NCI-H226 (cell line): ENCODE measurements at places on chromosomes 16 and 17.

GRCh38 chr17:49920030-49920769, 48.8 kb upstream of the DLX4 start:
- no peak for DNase-seq

GRCh38 chr16:56669005-56669839, at the start of gene MT1H:
TSS of gene MT1H (plus strand) at chr16:56669814. CDS start at chr16:56669885, 71 bp downstream.
- no peak for DNase-seq

DNA sequence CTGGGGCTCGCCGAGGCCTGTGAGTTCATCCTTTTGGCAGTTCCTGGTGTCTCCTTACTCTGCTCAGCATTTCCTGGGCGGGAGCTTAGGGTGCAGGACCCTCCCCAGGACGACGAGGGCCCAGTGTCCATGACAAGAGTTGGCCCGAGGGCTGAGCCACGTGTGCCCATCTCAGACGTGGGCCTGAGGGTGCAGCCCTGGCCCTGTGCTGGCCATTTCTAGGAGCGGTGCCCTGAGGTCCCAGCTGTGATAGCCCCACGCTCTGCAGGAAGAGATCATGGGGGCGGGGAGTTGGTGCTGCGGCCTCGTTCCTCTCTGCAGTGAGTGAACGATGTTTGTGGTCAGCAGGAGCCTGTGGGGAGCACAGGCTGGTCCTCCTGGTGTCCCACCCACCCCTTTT, 6.0 kb upstream of the MC1R start:
- DNase-seq: no peak

DNA sequence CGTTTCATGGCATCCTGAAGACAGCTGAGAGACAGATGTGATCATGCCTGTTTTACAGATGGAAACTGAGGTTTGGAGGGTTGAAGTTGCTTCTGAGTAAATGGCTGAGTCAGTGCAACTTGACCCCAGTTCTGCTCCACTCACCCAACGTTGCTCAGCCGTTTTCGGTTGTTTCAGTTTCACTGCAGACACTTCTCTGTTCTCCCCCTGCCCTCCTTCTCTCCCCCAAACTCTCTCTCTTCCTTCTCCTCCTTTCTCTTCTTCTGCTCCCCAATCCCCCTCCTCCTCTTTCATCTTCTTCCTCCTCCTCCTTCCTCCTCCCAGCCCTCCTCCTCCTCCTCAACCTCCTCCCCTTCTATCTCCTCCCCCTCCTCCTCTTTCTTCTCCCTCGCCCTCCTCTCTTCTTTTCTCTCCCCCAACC, 9.4 kb upstream of the CEP20 start:
- DNase-seq: no peak

- no peak for DNase-seq
Observed at GRCh38 chr17:83032781-83033180, 46.6 kb upstream of the METRNL start.

DNA sequence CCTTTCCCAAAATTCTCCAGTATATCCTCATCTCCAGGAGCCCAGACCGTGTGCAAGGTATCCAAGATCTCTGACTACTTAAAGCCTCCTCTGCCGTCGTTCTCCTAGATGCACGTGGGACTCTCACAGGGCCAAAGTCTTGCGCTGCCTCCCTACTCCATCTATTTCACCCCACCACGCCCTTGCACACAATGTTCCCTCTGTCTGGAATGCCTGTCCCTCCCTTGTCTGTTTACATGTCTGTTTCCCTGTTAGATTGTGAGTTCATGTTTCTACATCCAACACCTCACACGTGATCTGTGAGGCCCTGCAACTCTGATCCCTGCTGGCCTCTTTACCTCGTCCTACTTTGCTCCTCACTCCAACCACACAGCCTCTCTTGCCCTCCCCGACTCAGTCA, 4.9 kb upstream of the FZD2 start:
- no peak for DNase-seq

DNA sequence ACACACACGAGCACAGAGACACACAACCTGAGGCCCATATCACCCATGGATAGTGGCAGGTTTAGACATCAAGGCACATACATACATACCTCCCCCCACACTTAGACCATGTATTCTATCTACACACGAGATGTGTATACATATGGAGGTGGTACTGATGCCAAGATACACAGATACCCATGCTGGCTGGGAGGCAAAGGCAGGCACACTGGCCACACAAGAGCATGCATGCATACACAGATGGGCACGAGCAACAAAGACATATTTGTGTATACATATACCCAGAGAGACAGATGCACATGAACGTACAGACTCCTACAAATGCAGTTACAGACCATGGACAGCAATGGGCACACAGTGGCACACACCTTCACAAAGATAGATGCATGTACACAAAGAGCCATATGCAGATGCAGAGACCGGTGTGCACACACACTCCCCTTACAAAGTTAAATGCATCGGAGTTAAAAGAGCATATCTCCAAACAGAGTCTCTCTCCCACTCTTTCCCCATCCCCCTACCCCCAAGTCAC, 2.0 kb upstream of the C17orf113 start:
- DNase-seq: no peak

DNA sequence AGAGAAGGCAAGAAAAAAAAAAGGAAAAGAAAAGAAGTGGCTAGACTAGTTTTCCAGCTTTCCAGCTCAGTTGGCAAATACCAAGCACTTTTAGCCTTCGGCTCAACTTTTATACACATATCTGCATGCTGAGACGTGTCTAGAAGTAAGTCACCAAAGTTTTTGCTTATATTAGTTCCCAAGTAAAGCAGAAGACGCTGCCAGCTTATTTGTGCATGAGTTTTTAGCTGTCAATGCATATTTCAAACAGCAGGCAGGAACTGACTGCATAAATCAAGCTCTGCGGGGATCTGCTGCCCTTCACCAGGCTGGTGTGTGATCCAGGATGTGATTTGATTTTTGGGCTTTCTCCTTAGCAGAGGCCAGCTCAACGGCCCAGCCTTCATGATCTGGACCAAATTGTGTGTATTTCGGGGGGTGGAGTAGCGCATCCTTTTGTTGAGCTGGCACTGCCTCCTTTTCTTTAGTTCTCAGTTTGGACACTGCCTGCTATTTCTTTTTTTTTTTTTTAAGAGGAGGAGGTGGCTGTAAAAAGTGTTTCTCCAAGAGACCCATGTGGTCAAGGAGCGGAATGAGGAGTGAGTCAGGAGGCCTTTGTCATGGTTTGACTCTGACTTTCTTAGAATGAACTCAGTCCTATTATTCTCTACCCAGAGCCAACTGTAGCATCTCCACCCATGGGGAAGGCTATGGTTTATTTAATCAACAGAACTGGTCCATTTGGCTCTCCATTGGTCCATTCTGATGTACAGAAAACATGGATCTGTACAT, 162.6 kb upstream of the XYLT1 start:
- no peak for DNase-seq

GRCh38 chr17:975371-975915, 4.1 kb downstream of the NXN start:
- DNase-seq: no peak

DNA sequence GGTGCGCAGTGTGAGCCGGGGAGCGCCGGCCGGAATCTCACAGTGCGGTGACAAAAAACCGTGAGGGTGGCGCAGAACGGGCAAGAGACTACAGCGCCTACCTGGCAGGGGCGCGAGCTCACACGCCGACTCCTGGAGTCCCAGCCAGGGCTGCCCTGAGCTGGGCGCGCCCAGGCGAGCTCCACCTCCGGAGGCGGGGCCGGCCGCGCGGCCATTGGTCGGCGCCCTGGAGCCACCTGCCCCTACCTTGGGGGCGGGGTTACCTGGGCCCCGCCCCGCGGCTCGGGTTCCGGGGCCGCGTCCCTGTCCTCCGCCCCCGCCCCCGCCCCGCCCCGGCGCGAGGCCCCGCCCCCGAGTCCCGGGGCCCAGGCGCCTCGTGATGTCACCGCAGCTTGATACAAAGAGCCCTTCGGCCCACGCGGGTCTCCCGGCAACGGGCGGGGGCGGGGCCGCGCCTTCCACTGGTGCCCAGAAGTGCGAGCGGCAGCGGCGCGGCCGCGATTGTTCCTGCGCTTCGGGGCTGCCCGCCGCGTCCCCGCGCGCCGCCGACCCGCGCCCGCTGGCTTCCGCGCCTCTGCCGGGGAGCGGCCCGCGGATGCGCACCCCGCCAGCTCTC, 96.3 kb downstream of the RAB11FIP4 start:
- peak; percentile 78 for DNase-seq

GRCh38 chr17:79966681-79967080, 69.0 kb downstream of the TBC1D16 start:
- no peak for DNase-seq

- DNase-seq: no peak
Observed at GRCh38 chr17:17455173-17455572, 21.6 kb upstream of the MED9 start.

DNA sequence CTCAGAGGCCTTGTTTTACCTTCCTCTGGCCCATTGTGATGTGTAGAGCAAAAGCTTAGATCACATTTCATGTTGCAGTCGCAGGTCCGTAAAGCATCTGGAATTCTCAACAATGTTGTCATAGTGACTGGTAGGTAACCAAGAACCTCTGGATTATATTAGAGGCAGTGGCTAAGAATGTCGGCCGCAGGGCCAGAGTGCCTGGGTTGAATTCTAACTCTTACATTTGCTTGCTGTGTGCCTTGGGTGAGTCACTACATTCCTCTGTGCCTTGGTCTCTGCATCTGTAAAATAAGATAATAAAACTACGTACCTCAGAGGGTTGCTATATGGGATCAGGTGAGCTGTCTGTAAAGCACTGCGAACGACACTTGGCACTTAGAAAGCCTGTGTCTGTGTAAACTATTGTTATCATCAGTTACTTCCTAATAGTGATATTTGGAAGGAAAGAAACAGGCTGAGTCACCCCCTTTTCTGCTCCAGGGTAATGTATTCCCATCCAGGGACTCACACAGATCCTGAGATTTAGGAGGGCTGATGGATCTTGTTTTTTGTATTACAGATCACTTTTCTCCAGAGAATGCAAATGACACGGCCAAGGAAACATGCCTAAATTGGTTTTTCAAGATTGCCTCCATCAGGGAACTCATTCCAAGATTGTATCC, 52.2 kb downstream of the VPS35L start:
- DNase-seq: peak; percentile 51

GRCh38 chr16:12255473-12255872, 278.9 kb downstream of the SNX29 start:
- no peak for DNase-seq

DNA sequence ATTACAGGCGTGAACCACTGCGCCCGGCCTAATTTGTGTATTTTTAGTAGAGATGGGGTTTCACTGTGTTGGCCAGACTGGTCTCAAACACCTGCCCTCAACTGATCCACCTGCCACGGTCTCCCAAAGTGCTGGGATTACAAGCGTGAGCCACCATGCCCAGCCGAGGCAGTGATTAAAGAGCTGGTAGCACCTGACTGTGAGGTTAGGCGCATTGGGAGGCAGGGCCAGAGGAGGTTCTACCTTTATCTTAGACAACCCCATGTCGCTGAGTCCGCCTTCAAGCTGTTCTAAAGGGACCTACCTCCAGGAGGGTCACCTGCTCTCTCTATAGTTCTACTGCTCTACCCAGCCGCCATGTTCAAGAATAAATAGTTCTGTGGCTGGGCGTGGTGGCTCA, 8.1 kb downstream of the RSL1D1 start:
- no peak for DNase-seq

DNA sequence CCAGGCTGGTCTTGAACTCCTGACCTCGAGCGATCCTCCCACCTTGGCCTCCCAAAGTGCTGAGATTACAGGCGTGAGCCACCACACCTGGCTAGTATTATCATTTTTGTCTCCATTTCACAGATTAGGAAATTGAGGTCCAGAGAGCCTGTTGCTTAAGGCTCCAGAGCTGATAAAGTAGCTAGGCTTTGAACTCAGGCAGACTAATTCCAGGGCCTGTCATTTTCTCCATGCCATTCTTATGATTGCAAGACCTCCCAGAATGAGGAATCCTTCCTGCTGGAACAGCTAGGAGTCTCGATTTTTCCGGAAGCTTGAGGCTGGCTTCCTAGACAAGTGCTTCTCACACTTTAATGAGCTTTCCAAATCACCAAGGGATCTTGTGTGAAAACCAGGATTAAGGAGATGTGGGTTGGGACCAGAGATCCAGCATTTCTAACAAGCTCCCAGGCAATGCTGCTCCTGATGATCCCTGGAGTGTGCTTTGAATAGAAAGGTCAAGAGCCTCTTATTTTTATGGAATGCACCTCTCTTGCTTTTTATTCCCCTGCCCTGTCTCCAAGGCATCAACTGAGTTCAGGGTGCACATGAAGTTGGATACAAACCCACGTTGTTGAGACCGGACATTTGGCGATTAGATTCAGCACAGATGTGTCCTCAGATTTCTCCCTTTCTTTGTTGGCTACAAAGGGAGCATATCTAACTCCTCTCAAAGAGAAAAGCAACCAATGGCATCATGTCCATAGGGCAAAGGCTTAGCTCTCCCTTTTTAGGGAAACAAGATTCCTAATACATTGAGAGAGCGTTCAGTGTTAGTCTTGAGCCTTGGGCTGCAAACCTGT, 40.3 kb upstream of the FAM20A start:
- no peak for DNase-seq

DNA sequence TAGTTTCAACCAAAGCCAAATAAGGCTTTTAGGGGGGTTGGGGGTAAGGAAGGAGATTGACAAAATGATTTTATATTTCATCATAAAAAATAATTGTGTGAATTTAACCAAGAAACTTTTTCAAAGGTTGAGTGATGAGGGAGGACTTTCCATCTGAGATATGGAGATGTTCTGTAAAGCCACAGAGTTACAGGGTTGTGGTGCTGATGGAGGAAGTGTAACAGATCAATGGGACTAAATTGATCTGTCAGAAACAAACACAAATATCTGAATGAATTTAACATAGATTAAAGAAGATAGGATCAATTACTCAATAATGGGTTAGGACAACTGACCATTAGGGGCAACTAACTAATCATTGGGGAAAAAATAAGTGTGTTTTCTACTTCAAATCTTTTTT, 14.2 kb upstream of the PIK3R5 start:
- DNase-seq: no peak

GRCh38 chr16:12358898-12359297, 382.4 kb downstream of the SNX29 start:
- no peak for DNase-seq

DNA sequence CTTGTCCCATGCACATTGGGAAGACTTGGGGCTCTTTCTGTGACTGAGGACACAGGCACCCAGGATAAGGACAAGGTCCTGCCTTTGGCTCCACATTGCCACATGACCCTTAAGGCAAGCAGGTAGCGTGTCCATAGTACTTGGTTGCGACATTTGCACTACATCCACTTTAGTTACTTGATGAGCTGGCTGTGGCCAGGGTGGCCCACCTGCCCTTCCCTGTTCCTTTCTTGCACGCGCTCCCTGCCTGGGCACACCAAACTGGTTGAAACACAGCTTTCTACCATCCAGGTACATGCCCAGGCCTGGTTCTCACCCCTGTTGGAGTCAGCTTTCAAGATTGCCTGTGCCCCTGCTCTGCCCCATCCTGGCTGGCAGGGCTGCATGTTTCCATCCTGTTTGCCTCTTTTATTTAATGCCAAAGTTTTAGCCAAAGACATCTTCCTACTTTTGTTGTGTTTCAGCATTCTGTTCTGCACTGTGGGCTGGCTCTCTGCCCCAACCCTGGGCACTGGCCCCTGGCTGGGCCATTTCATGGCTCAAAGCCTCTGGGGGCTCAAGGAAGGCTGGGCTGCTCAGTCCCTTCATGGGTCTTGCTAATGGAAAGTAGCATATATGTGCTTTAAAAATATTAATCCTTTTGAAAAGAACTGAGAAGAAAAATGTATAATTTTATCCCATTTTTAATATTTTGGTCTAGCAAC, 3.2 kb downstream of the B3GNT9 start:
- DNase-seq: no peak
